ENCODE measurements at places on chromosomes 4 and X. TPM values are rescaled to one million over a fixed set of nuclear protein-coding genes. Genes with fewer than 3 reads are reported as not detected.

Gene THAP9
- 11.7 TPM for polyA plus RNA-seq

Gene MAGEA11
- polyA plus RNA-seq: not detected

Gene ADH1B
- polyA plus RNA-seq: not detected

Gene XK
- polyA plus RNA-seq: 1.8 TPM

Gene MED12
- 28.2 TPM for polyA plus RNA-seq

Gene CCDC120
- polyA plus RNA-seq: 3.1 TPM

Gene SSX4B
- not detected for polyA plus RNA-seq

Gene N4BP2
- polyA plus RNA-seq: 28.1 TPM

Gene TCEAL9
- 102 TPM for polyA plus RNA-seq

Gene RAI2
- 1.5 TPM for polyA plus RNA-seq

Gene ATP8A1
- polyA plus RNA-seq: 45.8 TPM

Gene ADH1A
- polyA plus RNA-seq: not detected

Gene AFF2
- polyA plus RNA-seq: 18.6 TPM

Gene COX7B2
- not detected for polyA plus RNA-seq

Gene GAGE13
- not detected for polyA plus RNA-seq

Gene CXCL1
- not detected for polyA plus RNA-seq

Gene ARHGAP24
- 2.9 TPM for polyA plus RNA-seq

Gene MAGEE1
- polyA plus RNA-seq: 24.8 TPM

Gene TRIM75
- polyA plus RNA-seq: not detected

Gene STK32B
- polyA plus RNA-seq: 42.8 TPM

Gene ARHGAP36
- polyA plus RNA-seq: 4.9 TPM

Gene GRSF1
- polyA plus RNA-seq: 83.3 TPM

Gene F8A2
- not detected for polyA plus RNA-seq

Gene BMPR1B
- polyA plus RNA-seq: 1.6 TPM

Gene TRAM1L1
- 18.2 TPM for polyA plus RNA-seq

Gene PYURF
- 251 TPM for polyA plus RNA-seq

Gene HMX1
- 0.89 TPM for polyA plus RNA-seq

Gene LAP3
- 36.9 TPM for polyA plus RNA-seq

Gene WDFY3
- 39.8 TPM for polyA plus RNA-seq

Gene MAGEA8
- polyA plus RNA-seq: not detected

Gene MAGEA12
- polyA plus RNA-seq: not detected

Gene PPAT
- 22.5 TPM for polyA plus RNA-seq

Gene LONRF3
- 0.41 TPM for polyA plus RNA-seq

Data from neural cell (in vitro differentiated cells).